ENCODE measurements at places on chromosomes 13 and 19.
A peak's percentile ranks its signal among the peaks of the same experiment; 100 is the strongest.

GRCh38 chr13:25394402-25395060, 22.8 kb downstream of the ATP8A2 start:
- no peak for DNase-seq

GRCh38 chr13:32581177-32581786, 5.0 kb upstream of the PDS5B start:
- DNase-seq = peak; percentile 32

DNA sequence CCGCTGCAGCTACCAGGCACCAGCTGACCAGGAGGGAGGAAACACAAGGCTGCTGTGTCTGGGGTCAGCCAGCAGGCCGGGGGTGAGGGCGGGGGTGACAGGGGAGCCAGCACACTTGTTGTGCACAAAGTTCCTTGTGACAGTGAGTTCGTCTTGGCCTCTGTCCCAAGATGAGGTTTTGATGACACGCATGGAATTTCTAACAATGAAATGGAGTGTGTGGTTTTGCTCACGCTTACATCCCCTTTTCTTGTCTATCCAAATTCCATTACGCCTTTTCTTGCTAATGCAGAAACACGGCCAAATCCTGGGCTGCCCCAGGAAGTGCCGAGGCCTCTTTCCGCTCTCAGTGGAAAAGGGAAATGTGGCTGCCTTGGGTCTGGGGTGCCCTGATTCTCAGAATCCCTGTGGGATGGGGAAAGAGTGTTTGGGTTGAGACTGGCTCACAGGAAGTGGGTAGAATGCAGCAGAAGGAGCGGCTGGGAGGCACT, 73.8 kb downstream of the GADD45B start:
- DNase-seq = peak; percentile 95

DNA sequence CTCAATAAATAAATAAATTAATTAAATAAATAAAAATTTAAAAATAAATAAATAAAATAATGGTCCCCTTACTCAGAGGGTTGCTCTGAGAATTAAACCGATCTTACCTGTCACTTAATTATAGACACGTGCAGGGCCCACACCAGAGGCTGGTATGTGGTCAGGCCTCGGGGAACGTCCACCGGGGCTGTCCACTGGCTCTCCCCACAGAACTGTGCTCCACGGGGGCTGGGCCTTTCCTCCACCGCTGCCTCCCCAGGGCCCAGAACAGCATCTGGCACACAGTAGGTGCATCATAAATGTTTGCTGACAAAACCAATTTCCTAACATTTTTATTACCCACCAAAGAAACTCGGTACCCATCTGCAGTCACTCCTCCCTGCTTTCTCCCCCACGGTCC, 69.2 kb downstream of the CEBPG start:
- no peak for DNase-seq

GRCh38 chr13:26459276-26460131, 98.0 kb upstream of the WASF3 start:
- no peak for DNase-seq

DNA sequence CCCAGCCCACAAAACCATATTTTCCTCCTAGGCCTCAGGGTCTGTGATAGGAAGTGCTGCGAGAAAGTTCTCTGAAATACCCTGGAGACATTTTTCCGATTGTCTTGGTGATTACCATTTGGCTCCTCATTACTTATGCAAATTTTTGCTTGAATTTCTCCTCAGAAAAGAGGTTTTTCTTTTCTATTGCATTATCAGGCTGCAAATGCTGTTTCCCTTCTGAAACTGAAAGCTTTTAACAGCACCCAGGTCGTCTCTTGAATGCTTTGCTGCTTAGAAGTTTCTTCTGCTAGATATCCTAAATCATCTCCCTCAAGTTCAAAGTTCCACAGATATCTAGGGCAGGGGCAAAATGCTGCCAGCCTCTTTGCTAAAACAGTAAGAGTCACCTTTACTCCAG, 434.2 kb downstream of the PCDH20 start:
- no peak for DNase-seq

DNA sequence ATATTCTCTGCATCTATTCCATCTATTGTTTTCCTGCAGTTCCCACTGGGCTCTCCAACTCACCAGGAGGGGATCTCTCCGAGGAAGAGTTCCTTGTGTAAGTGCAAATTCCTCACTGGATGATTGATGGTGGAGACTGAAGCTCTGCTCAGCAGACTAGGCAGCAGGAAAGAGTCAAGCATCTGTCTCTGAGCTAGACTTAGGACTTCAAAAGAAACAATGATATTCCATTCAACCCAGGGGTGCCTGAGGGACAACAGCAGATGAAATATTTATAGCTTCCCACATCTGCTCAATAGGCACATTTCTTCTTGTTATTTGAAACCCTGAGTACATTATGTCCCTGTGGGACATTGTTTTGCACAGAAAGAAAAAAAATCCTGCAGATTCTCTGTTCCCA, at the start of the genes OR7A5 and OR7C1:
Gene OR7A5, minus strand, starts transcription at position 175 of the 400 bp plus-strand sequence. CDS start 6,944 bp downstream, outside the sequence.
Gene OR7C1, minus strand, starts transcription at position 175 of the 400 bp plus-strand sequence. CDS start 35,049 bp downstream, outside the sequence.
- no peak for DNase-seq

GRCh38 chr13:101915755-101916107, 463.3 kb downstream of the ITGBL1 start:
- DNase-seq = no peak

DNA sequence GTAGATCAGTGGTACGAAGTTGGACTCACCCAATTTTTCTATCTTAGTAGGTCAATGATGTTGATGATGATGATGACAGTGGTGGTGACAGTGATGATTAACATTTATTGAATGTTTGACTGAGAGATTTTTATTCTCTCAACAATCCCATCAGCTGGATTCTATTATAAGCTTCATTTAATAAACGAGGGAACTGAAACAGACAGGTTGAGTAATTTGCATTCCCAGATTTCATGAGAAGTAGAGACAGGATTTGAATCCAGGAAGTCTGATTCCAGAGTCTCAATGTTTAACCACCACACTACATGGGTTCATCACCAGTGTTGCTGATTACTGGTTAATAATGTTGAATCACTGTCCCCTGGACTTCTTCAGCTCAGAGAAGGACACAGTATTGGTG, 168.9 kb downstream of the FLT1 start:
- peak; percentile 52 for DNase-seq

GRCh38 chr13:30479154-30479882, 13.6 kb upstream of the HMGB1 start:
- no peak for DNase-seq

- DNase-seq = peak; percentile 76
Observed at GRCh38 chr19:58228585-58229254, at the start of gene ZNF544. ZNF544 (plus strand) TSS chr19:58228914; CDS start chr19:58244024, 15,110 bp downstream.

- DNase-seq = peak; percentile 30
Observed at GRCh38 chr13:30021611-30022010, 171.2 kb upstream of the UBL3 start.

- DNase-seq = peak; percentile 92
Observed at GRCh38 chr13:99150575-99151361, 49.9 kb upstream of the UBAC2 start.

DNA sequence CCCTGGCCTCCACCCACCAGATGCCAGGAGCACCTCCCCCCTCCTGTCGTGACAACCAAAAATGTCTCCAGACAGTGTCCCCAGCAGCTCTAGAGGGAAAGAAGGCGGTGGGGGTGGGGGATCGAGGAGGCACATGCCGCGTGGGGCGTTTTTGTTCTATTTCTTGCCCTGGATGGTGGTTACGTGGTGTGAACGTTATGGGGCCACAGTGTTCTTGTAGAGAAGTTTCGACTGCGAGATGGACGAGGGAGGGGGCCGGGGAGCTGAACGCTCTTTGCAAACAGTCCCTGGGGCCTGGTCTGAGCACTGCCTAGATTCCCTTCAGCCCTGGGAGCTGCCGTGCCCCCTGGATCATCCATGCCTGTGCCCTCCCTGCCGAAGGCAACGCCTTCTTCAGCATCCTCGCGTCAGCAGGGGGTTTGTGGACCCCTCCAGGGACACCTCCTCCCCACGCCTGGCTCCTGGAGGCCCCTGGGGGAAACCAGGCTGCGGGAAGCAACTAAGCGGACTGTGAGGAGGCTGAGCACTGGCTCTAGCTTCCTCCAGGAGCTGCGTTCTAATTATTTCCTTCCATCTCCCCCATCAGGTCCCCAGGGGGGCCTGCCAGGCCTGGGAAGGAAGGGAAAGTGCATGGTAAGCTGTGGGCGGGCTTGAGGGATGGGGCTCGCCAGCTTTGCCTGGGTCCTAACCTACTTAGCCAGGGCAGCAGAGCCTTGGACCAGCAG, 131.5 kb downstream of the IER2 start:
- DNase-seq = peak; percentile 20

- no peak for DNase-seq
Observed at GRCh38 chr19:4345342-4346019, 2.1 kb downstream of the MPND start.

GRCh38 chr13:73910733-73911132, 223.5 kb downstream of the KLF12 start:
- no peak for DNase-seq

GRCh38 chr19:42233106-42233505, 9.3 kb downstream of the GSK3A start:
- DNase-seq = no peak

GRCh38 chr13:85140192-85140591, 659.0 kb downstream of the SLITRK6 start:
- DNase-seq = peak; percentile 3

DNA sequence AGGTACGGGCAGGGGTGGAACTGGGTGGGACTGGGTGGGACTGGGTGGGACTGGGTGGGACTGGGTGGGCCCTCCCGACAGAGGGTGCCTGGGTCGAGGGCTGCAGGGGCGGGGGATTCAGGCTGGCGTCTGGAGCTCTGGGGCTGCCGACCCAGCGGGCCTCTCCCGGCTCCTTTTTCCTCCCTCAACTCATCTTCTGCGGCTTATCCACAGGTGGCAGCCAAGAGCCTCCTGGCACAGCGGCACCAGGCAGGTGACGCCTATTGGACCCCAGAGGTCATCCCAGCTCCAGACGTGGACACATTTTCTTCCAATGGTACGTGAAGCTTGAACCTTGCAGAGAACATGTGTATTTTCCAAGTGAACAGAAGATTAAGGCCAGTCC, 533 bp downstream of the ZNF544 start:
- DNase-seq = peak; percentile 16

GRCh38 chr13:26465954-26466353, 91.5 kb upstream of the WASF3 start:
- DNase-seq = no peak

DNA sequence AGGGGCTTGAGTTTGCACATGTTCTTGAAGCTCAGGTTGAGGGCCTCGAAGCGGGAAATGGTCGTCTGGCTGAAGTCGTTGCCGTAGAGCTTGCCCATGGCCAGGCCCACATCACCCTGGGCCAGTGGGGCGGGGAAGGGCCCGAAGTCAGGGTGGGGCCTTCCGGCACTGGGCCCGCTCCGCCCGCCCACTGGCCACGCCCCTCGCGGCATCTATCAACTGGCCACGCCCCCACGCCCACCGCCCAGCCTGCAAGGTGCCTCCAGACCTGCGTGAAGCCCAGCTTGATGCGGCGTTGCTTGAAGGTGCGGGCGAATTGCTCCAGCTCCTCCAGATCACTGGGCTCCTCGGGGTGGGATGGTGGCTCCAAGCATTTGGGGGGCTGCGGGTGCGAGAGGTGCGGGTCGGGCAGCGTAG, 19.9 kb downstream of the ZNF574 start:
- DNase-seq = no peak

GRCh38 chr19:7926727-7927604, 1.0 kb upstream of the CTXN1 start:
- DNase-seq = no peak

Measured in fibroblast of skin of back (primary cell).